ENCODE measurements at places on chromosomes 13 and 19.
A peak's percentile ranks its signal among the peaks of the same experiment; 100 is the strongest.

DNA sequence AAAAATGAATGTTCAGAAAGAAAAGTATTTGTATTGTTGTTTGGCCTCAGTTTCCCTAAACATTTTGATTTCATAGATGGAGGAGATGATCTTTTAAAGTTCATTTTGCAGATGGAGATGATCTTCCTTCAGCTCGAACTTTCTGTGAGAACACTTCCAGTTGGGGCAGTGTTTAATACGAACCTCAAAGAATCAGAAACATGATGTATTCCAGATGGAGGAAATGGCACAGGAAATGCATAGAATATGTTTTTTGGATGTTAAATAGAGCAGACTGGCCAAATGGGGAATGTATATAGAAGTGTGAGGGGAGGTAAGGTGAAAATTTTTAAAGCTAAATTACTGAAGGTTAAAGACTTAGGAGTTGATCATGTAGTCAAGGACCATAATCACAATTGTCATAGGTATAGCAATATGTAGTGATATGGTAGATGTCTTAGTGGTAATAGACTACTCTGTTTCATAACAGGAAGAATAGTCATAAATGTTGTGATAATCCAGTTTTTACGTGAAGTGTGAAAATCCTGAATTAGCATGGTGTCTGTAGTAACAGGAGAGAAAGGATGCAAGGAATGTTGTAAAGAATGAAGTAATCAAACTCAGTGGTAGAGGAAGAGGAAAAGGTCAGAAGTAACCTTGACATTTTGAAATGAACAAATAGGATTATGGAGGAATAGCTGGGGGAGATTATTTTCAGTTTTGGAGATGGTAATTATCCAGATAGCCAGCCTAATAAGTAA lies 5.1 kb downstream of the RAP2A start:
- DNase-seq: no peak

- DNase-seq: no peak
Measured at GRCh38 chr13:77150651-77151050, 123.7 kb upstream of the FBXL3 start.

DNA sequence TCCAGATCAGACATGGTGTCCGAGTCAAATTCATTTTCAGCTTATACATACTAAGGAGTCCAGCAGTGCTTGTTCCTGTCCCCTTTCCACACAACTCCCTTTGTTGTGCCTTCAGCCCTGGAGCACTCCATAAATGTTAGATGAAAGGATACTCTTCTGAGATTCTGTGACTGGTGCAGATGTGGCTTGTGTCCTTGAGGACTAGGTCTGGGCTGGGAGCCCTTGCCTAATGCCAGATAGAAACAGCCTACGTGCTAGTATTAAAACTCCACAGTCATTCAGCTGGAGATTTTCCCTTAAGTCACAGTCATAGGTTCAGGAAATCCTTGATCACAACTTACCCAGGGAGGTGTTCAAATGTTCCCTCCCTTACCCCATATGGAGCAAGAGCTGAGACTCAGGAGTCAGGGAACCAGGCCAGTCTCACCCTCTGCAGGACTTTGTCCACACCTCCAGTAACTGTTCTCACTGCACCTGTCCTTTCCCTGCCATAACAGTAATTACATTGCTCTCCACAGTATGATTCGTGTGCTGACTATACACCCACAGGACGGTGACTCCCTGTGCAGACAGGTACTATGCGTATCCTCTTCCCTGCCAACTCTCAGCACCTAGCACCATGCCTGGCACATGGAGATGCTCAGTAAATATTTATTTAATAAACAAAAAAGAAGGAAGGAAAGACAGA lies 15.5 kb upstream of the SERPINE3 start:
- DNase-seq: no peak

- DNase-seq: no peak
Measured at GRCh38 chr13:48404952-48405351, 8.0 kb downstream of the LPAR6 start.

DNA sequence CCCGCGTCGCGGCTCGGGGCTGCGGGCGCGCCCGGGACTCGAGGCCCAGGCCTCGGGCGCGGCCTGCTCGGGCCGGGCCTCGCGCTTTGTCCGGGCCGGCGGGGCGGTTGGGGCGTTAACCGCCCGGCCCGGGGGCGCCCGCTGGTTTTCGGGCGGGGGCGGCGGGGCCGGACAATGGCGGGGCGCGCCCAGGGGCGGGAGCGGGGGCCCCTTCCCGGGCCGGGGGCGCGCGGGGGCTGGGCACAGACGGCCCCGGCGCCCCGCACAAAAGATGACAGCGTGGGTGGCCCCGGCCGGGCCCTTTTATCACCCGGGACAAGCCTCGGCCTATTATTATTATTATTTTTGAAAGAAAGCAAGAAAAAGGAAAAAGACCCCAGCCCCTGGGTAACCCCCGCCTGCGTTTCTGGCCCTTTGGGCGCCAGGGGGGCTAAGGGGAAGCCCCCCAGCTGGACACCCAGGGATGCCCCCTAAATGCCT lies 419 bp downstream of the KDM4B start:
- no peak for DNase-seq

GRCh38 chr19:44303976-44304568 lies 753 bp downstream of the ZNF235 start:
- DNase-seq: peak; percentile 2

DNA sequence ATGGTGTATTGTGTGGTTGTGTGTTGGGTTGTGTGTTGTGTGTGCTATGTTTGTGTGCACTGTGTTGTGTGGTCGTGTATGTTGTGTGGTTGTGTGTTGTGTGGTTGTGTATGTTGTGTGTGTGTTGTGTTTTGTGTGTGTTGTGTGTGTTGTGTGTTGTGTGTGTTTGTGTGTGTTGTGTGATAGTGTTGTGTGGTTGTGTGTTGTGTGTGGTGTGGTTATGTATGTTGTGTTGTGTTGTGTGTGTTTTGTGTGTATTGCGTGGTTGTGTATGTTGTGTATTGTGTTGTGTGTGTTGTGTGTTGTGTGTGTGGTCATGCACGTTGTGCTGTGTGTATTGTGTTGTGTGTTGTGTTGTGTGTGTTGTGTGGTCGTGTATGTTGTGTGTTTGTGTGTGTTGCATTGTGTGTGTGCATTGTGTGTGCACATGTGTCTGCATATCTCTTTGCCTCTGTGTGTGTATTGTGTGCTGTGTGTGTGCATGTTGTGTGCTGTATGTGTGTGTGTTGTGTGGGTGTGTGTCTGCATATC lies 2.9 kb downstream of the C3 start:
- no peak for DNase-seq

DNA sequence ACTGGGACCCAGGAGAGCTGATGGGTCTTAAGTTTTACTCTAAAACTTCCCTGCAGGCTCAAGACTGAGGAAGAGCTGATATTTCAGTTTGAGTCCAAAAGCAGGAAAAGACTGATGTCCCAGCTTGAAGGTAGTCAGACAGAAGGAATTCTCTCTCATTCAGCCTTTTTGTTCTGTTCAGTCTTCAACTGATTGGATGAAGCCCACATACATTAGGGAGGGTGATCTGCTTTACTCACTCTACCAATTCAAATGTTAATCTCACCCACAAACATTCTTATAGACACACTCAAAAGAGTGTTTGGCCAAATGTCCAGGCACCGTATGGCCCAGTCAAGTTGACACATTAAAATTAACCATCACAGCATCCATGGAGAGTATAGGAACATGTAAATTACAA lies 173.5 kb downstream of the KCNRG start:
- no peak for DNase-seq

GRCh38 chr13:77338961-77339401 lies 12.1 kb upstream of the MYCBP2 start:
- DNase-seq: no peak

- DNase-seq: no peak
Measured at GRCh38 chr13:82323101-82323500, 1559.2 kb downstream of the SLITRK1 start.

GRCh38 chr19:52943884-52944643 lies 18.6 kb downstream of the ZNF816 start:
- DNase-seq: no peak

All from activated CD4-positive, alpha-beta T cell treated with anti-CD3 and anti-CD28 coated beads for 48 hours (primary cell).